ENCODE measurements at places on chromosomes 4 and X. TPM values are rescaled to one million over a fixed set of nuclear protein-coding genes. Genes with fewer than 3 reads are reported as not detected.

ART3 gene
- 44.4 TPM for total RNA-seq

ZNF41 gene
- total RNA-seq = 6.9 TPM

MID1 gene
- total RNA-seq = 17.7 TPM

MYL5 gene
- 12.0 TPM for total RNA-seq

LRIT3 gene
- total RNA-seq = 0.60 TPM

CYTL1 gene
- 9.6 TPM for total RNA-seq

ALAS2 gene
- 0.30 TPM for total RNA-seq

FAM47A gene
- total RNA-seq = not detected

SSX3 gene
- total RNA-seq = not detected

IGFBP7 gene
- total RNA-seq = 1,415 TPM

DNA sequence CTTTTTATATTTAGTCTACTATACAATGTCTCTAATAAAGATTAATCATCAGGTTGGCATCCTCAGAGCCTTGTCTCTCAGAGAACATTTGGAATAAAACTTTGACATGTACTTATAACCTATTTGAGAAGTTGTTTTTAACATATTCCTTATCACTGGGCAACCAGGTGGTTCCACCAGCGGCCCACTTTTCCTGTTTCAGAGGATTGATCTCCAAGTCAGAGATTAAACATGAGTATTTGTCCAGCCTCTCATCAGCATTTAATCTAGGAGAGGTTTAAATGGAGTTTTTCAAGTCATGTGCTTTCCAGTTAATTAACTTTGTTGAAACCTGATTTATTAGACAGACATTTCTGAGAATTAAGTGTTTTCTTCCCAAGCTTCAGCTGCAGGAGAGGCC is 345.5 kb downstream of the GRXCR1 start:
- DNase-seq = no peak

GRCh38 chr4:103405415-103405814 is 207.3 kb upstream of the CENPE start:
- DNase-seq = no peak

DNA sequence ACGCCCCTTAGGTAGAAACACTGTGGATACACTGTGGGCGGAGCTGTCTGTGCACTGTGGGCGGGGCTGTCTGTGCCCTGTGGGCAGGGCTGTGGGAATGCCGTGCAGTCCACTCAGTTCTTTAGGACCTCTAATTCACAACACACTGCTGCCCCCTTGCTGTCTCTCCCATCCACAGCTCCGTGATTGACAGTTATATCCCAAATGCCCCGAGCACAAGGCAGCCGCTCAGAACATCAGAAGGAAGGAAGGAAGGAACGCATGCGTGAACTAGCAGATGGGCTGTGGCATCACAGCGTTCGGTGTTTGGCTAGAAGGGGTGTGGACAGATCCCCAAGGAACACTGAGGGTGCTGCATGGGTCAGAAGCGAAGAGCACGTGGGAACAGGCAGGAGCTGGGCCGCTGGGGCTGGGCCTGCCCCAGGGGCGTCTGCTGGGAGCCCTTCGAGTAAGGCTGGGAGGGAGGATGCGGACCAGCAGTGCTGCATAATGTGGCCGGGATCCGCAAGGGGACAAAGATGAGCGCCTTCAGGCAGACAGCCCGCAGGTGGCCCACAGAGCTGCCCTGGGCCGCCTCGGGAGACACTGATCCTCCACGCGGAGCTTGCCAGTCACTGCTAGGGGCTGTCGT is 29.8 kb downstream of the ACOX3 start:
- DNase-seq = peak; percentile 51

DNA sequence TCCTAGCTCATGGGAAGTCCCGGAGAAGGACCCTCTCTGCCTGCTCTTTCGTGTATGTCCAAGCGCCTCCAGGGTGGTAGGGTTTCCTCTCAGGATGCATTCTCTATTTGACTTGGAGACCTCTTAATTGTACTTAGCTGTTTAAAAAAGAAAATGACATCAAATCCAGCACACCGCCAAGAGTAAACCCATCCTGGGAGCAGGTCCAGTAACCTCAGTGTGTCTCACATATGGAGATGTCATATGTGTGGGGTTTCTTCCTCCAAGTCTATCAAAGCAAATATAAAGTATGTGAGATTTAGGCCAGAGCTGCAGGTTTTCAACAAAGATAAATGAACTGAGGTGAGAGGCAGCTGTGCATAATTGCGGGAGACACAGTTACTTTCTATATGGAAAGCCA is 209.4 kb upstream of the ANXA3 start:
- DNase-seq = no peak

DNA sequence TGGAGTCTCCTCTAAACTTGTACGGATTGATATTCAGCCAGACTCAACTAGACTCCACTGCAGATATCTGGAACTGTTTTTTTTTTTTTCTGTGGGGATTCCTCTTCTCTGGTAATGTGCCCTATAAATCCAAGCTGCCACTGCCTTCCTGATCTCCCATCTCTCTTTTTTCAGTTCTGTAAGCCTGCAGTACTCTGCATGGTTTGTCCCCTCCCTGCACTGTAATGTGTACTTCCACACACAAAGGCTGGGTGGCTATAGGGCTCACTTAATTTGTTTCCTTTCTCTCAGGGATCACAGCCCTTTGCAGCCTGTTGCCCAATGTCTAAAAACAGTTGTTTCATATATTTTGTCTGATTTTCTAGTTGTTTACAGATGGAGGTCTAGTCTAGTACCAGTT is 84.7 kb upstream of the RPA4 start:
- no peak for DNase-seq

GRCh38 chr4:7430965-7431695 is 3.6 kb downstream of the PSAPL1 start:
- no peak for DNase-seq

DNA sequence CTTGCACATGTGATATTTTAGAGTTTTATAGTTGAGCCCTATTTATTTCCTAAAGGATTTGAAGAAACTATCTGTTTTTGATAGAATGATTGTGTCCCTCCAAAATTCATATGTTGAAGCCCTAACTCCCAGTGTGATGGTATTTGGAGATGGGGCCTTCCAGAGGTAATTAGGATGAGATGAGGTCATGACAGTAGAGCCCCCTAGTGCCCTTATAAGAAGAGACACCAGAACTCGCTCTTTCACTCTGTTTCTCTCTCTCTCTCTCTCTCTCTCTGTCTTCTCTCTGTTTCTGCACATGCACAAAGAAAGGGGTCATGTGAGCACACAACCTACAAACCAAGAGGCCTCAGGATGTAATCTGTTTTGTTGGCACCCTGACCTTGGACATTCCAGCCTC is 921.9 kb upstream of the DIAPH2 start:
- DNase-seq = no peak

- no peak for DNase-seq
These were observed 98.5 kb downstream of the RRAGB start for GRCh38 chrX:55816023-55816422.

GRCh38 chr4:75018811-75019479 is 86.0 kb downstream of the PARM1 start:
- no peak for DNase-seq

DNA sequence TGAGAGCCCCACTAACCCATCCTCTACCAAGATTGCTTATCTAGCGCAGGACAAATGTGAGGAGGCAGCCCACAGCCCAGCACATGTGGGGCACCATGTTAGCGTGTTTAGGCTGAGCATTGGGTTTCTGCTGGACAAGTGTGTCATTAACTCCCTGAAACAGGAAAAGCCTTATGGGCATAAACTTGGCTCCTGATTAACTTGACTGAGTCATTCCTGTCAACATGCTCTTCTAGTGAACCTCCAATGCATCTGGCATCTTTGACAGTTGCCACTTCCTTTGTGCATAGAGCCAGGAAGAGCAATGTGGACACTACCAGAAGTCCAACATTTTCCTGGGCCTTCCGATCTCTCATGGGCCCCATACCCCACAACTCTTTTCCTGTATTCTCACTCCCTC is 2.5 kb downstream of the SPIN2A start:
- no peak for DNase-seq

GRCh38 chrX:152637649-152638442 is at the start of gene GABRQ:
Gene GABRQ, plus strand, starts transcription at chrX:152637895. Its CDS starts 308 bp downstream, at chrX:152638203.
- no peak for DNase-seq

GRCh38 chrX:11426712-11427452 is 133.7 kb downstream of the AMELX start:
- no peak for DNase-seq

GRCh38 chr4:5054532-5054931 is 3.3 kb downstream of the STK32B start:
- DNase-seq = no peak

DNA sequence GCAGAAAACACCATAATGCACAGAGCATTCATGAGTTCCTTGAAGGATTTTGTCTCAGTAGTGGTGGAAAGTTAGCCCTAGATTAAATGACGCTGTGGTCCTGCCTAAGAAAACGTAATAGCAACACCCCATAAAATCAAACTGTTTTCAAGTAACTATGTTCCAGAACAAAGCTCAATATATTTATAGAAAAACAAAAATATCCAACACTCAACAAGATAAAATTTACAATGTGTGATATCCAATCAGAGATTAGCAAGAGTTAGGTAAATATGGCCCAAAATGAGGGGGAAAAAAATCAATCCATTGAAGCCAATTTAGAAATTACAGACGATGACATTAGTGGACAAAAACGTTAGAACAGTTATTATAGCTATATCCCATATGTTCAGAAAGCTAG is 9.9 kb upstream of the GAB1 start:
- no peak for DNase-seq

DNA sequence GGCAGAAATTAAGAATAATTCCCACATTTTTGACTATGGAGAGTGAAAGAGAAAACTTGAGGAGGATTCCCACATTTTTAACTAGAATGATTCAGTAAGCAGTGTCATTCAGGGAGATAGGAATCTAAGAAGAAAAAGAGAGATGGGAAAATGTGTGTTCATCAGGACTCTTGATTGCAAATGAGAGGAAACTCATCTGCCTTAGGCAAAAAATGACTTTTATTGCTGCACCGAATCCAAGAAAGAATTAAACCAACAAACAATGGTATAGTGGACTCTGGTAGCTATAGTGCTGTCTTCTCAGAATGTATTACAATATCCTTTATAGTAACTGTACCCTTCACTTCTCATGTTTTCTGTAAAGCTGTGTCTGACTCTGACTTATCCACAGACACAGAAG is 15.0 kb upstream of the TMEM144 start:
- no peak for DNase-seq

DNA sequence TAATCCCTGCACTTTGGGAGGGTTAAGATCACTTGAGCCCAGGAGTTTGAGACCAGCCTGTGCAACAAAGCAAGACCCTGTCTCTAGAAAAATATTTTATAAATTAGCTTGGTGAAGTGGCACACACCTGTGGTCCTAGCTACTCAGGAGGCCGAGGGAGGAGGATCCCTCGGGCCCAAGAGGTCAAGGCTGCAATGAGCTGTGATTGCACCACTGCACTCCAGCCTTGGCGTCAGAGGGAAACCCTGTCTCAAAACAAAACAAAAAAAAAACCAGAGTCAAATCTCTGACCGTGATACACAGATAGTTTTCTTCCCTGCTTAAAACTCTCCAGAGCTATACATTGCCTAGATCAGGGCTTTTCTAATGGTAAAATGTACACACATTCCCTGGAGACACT is 53.5 kb downstream of the CHST7 start:
- no peak for DNase-seq

DNA sequence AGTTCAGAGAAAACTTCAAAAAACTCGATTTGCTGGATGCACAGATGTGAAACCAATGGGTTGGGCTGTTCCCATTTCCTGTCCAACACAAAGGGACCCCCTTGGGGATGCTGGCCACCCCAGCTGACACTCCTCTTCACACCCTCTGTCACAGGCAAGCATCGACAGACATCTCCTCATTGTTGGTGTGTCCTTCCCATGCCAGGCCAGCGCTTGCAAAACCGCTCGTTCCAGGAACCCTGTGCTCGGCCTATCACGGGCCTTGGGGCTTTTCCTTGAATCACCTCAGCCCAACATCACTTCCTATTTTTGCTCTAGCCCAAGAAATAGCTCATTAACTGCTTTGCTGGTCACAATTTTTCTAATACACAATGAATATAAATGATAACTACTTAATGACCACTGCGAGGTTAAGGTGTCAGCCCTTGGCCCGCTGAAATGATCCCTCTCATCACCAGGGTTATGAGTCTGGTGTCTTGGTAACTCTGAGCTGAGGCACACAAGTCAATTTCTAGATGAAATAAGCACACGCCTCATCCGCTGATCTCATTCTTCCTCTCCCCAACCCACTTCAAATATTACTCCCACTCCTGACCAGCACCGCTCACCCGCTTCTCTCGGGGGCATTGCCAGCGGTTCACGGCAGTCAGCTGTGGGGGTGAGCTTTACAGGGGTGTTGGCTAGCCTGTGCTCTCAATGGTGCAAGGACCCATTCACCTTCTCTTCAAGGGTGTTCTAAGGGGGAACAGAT is 32.3 kb downstream of the BCOR start:
- no peak for DNase-seq

GRCh38 chr4:98838977-98839618 is 89.8 kb downstream of the EIF4E start:
- DNase-seq = no peak

DNA sequence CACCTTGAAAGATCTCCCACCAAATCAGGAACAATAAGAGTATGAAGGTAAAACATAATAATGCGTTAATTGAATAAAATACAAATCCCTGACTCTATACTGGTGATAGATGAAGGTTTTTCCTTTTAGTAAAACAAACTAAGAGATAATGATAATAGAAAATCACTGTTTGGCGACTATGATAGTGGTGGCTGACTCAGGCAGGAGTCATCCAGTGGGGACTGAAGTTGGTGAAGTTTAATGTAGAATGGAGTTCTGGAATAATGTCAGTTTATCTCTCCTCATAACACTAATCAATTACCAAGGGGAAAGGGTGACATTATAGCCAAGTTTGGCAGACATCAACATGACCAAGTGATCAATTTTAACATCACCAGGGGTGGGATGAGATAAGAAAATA is 21.3 kb downstream of the ABCG2 start:
- DNase-seq = no peak

GRCh38 chr4:74426101-74426500 is 18.8 kb upstream of the AREG start:
- DNase-seq = no peak

Measured in tibial nerve (tissue), 4 donors.